Thoracic aorta (tissue), 2 donors: ENCODE measurements at places on chromosomes 2 and 18.

GRCh38 chr2:234328444-234328990, 168.4 kb downstream of the ARL4C start:
- H3K36me3 ChIP-seq = no peaks in the 10 kb centered on the region
- no peaks in the 10 kb centered on the region for H3K27me3 ChIP-seq
- DNase-seq = no peak
- H3K4me3 ChIP-seq = no peak overlapping the region
- H3K4me1 ChIP-seq = no peaks in the 10 kb centered on the region

DNA sequence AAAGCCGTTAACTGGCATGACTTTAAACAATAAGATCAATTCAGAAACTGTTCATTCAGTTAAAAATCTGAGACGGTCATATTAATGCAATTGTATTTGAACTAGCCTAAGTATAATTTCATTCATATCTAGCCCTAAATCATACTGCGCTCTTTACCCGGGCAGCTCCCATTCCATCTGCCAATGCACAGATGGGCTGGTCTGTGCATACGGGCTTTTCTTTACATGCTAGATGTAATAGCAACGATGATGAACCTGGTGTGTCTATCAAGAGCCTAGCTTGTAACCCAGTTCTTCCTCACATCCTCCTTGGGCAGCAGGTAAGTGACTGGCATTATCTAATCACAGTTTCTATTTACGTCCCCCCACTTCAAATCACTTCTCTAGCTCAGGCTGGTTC, 631.5 kb upstream of the KLHL29 start:
- H3K27ac ChIP-seq = no peak overlapping the region
- H3K4me3 ChIP-seq = no peak overlapping the region
- no peaks in the 10 kb centered on the region for H3K36me3 ChIP-seq
- H3K4me1 ChIP-seq = no peaks in the 10 kb centered on the region
- no peaks in the 10 kb centered on the region for H3K27me3 ChIP-seq
- DNase-seq = no peak

- peaks cover 7% of the 10 kb centered on the region for H3K36me3 ChIP-seq
- peak overlapping the region; percentile 80 for H3K27ac ChIP-seq
- DNase-seq = no peak
- H3K27me3 ChIP-seq = no peaks in the 10 kb centered on the region
- H3K4me1 ChIP-seq = peaks cover 11% of the 10 kb centered on the region
- H3K4me3 ChIP-seq = peak overlapping the region; percentile 92
Observed at GRCh38 chr18:80034852-80035406, 695 bp downstream of the RBFA start.

- no peaks in the 10 kb centered on the region for H3K36me3 ChIP-seq
- no peaks in the 10 kb centered on the region for H3K4me1 ChIP-seq
- peak; percentile 11 for DNase-seq
- H3K27ac ChIP-seq = no peak overlapping the region
- H3K4me3 ChIP-seq = no peak overlapping the region
Observed at GRCh38 chr2:179422037-179422643, 157.5 kb upstream of the SESTD1 start.

DNA sequence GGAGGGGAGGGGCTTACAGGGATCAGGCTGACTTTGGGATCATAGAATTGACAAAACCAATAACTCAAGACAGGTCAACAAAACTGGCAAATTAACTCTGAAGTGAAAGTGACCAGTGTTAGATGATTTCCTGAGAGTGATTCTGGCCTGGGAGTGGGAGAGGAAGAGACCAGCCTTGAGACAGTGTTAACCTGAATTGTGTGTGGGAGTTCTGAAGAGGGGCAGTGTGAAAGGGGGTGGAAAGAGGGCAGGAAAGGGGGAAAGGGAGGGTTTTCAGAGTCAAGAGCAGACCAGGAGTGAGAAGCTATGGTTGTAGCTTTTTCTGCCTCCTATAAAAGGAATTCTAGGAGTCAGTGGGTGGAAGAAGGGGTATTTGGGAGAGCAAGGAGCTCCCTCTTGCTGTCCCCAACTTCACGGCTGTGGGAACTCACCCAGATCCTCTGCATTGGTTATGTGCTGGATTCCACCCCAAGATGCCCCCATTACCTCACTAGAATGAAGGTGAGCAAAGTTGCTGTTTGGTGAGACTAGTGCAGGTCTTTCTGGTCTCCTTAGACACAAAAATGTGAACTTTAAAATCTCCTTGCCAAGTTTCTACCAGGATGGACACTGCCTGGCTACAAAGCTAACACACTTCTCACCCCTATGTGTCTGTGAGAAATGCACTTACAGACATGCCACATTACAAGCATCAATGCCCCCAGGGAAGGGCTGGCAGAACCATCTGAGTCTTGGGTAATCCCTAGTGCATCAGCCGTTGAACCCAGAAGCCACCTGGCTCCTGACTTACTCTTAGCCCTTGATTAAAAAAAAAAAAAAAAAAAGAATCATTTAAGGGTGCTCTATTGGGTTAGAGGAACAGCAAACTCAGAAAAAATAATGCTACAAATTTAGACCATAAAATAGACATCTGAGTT, 61.6 kb downstream of the BMP10 start:
- no peak overlapping the region for H3K27ac ChIP-seq
- no peak for DNase-seq
- no peaks in the 10 kb centered on the region for H3K27me3 ChIP-seq
- H3K4me3 ChIP-seq = no peak overlapping the region
